Stimulated activated CD4-positive, alpha-beta T cell treated with anti-CD3 and anti-CD28 coated beads, Interleukin-12 subunit alpha, Interleukin-12 subunit beta, amount 100 ng/mL, for 48 hours (primary cell): ENCODE measurements at places on chromosomes 6 and 20.

DNA sequence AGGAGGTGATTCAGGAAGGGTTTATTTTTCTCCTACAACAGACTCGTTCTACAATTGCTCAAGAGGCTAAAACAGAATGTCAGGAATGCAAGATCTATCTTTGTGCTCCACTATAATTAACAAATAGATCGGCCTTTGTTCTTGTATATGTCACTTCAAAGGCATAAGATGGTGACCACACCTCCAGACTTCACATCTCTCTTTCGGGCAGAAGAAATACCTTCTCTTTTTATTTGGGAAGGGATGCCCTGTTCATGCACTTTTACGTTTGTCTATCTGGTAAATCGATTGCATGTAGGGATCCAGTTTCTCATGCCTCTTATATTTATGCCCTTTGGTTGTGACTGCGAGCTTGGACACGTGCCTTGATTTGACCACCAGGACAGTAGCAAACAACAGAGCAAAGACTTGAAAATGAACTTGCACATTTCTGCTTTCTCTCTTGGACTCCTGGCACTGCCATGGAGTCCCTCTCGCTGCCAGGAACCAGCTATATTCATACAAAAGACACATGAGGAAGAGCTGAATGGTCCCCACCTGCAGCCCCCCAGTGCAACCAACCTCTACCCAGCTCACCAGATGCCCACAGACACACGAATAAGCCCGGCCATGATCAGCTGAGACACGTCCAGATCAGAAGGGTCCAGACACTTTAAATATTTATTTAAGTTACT is 219.8 kb upstream of the STXBP5 start:
- no peak for DNase-seq

GRCh38 chr20:44053046-44053445 is 133.9 kb downstream of the JPH2 start:
- DNase-seq, result no peak

- no peak for DNase-seq
These were observed 10.3 kb upstream of the PDYN start for GRCh38 chr20:2004171-2004570.

DNA sequence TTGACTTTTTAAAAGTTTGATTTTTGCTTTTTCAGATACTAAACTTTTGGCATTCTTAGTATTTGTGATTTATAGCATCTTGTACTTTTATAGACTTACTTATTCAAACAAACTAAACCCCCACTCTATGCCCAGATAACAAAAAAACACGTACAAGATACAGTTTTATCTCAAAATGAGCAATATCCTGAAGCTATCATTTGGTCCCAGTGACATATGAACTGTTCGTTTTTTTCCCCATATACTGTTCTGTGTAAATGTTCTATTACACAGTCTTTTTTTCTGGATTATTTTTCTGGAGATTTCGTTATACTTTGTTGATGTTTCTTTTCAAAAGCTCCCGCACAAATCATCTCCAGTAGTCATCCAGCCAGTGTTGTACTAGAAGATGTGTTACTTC is 27.3 kb upstream of the SERINC3 start:
- no peak for DNase-seq

DNA sequence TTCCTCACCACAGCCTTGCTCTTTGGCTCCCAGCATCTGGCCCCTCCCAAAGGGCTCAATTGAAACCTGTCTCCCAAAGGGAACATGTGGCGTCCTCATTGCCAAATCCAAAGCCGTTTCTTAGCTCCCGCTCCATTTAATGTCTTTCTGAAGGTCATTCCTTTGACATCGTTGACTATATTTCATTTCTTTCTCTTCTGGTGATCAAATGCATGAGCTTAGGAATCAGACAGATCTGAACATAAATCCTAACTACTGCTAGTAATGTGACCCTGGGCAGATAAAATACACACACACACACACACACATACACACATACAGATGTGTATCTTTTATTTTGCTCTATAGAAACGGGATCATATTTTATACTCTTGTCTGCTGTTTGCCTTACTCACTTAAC is 964.7 kb upstream of the FLRT3 start:
- no peak for DNase-seq

GRCh38 chr6:93407186-93407585 is 12.2 kb downstream of the EPHA7 start:
- no peak for DNase-seq
